SHP77 (cell line): ENCODE measurements at places on chromosomes 7 and 10.

- DNase-seq = no peak
Observed at GRCh38 chr7:6276911-6277408, 4.5 kb upstream of the CYTH3 start.

GRCh38 chr7:69819333-69819705, 221.0 kb downstream of the AUTS2 start:
- no peak for DNase-seq

DNA sequence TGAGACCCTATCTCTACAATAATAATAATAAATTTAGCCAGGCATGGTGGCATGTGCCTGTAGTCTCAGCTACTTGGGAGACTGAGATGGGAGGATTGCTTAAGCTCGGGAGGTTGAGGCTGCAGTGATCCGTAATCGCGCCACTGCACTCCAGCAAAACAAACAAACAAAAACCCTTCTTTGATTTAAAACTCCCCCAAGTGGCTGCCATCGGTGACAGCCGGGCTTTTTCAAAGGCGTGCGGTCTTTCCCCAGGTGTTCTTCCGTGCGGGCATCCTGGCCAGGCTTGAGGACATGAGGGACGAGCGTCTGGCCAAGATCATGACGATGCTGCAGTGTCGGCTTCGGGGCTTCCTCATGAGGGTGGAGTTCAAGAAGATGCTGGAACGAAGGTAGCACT, 1.9 kb upstream of the MYH16 start:
- DNase-seq = no peak

DNA sequence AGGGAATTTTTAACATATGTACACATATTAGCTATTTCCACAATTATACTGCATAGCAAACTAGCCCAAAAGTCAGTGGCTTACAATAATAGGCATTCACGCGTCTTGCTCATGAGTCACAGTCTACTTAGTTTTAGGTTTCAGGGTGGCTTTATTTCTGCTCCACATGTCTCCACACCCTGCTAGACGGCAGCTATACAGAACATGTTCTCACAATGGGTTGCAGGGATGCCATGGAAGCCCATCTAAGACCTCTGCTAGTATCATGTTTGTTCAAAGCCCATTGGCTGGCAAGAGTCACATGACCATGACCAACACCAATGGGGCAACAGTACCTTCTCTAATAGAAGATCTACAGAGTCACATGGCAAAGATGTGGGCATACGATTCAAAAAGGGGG, 96.3 kb upstream of the NEBL start:
- no peak for DNase-seq

DNA sequence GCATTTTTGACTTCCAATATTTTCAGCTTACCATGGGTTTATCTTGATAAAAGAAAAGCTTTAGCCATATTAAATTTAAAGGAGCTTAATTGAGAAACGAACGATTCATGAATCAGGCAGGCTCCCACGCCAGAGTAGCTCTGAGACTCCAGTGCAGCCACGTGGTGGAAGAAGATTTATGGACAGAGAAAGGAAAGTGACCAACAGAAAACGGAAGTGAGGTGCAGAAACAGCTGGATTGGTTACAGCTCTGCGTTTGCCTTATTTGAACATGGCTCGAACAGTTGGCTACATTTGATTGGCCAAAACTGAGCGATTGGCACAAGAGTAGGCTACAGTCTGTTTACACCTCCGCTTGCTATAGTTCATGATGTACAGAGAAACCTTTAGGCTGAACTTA, 395.4 kb downstream of the GATA3 start:
- DNase-seq = no peak

- DNase-seq = no peak
Observed at GRCh38 chr7:1806354-1806753, 136.3 kb downstream of the ELFN1 start.

DNA sequence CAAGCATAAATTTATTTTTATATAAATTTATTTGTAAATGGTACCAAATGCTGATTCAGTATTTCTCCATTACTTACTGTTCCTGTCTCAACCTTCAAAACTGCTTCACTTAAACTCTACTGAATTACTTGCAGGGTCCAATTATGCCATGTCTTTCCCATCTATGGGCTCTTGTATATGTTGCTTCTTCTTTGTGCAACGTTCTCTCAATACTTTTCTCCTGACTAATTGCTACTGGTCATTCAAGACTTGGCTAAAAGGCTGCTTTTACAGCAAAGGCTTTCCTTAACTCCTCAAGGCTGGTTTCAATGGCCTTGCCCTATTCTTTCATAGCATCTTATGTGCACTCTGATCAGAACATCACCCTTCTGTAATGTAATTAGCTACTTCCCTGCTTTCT, 67.9 kb downstream of the RNLS start:
- DNase-seq = no peak

GRCh38 chr7:144725070-144725469, 110.8 kb downstream of the TPK1 start:
- no peak for DNase-seq

GRCh38 chr7:87032604-87033339, 26.7 kb downstream of the ELAPOR2 start:
- no peak for DNase-seq

- DNase-seq = no peak
Observed at GRCh38 chr7:29284696-29285443, 90.3 kb downstream of the CHN2 start.

- DNase-seq = no peak
Observed at GRCh38 chr10:52280051-52280450, 34.0 kb upstream of the DKK1 start.

DNA sequence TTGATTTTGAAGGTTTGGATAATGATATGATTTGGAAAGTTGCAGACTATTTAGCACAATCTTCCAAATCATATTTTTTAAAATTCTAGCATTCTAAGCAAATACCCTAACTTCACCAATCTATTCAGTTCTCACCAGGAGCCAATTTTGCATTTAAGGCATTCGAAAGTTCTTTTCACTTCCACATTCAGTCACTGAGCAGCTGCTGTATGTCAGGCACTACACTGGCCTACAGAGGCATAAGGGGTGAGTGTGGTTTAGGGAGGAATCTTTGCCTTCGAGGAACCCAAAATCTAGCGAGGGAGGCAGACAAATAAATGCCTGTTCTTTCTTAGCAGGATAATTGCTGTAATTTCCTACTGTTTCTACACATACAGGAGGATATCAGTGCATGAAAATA, 10.7 kb upstream of the UCN3 start:
- DNase-seq = no peak

- DNase-seq = peak; percentile 91
Observed at GRCh38 chr10:102628451-102628911, 15.8 kb upstream of the TRIM8 start.

DNA sequence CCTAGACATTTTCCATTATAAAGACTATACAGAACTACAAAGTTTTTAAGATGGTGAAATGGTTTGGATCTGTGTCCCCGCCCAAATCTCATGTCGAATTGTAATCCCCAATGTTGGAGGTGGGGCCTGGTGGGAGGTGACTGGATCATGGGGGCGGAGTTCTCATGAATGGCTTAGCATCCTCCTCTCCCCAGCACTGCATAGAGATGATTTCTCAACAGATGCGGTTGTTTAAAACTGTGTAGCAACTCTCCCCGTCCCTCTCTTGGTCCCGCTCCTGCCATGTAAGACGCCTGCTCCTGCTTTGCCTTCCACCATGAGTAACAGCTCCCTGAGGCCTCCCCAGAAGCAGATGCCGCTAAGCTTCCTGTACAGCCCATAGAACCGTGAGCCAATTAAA, 1.6 kb downstream of the FAM133B start:
- DNase-seq = no peak

DNA sequence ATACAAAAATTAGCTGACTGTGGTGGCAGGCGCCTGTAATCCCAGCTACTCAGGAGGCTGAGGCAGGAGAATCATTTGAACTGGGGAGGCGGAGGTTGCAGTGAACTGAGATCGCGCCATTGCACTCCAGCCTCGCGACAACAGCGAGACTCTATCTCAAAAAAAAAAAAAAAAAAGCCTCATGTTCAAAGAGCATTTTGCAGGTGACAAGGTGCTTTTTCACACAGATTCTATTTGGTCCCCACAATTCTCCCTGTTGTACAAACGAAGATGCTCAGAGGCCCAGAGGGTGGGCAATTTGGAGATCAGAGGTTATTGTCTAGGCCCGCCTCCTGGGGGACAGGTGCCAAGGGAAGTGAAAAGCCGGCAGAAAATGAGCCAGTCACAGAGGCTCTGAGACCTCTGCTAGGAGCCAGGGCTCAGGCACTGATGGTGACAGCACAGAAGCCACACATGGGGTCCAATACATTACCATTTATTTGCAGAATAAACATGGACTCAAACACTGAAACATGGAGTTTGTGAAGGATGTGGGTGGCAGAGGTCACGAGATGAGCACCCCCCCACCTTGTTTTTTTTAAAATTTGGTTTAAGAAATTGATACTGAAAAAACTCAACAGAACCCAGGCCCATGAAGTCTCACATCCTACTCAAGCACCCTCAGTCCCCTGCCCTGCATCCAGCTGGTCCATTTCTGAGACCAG, 882 bp upstream of the GAL3ST4 start:
- DNase-seq = no peak

- no peak for DNase-seq
Observed at GRCh38 chr7:66946545-66946944, 25.5 kb downstream of the TMEM248 start.

DNA sequence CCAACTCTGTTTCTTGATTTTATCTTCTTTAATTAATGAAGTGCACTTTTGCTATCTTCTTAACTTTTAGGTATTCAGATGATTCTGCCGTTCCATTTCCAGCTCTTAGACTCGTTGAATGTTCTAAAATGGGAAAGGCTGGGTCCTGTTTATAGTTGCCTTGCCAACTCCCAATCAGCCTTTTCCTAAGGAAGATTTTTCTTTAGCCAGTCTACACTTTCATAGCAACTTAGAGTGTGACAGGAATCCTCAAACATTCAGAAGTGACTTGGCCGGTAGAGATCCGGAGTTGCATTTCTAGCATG, 23.0 kb upstream of the TRIL start:
- no peak for DNase-seq

DNA sequence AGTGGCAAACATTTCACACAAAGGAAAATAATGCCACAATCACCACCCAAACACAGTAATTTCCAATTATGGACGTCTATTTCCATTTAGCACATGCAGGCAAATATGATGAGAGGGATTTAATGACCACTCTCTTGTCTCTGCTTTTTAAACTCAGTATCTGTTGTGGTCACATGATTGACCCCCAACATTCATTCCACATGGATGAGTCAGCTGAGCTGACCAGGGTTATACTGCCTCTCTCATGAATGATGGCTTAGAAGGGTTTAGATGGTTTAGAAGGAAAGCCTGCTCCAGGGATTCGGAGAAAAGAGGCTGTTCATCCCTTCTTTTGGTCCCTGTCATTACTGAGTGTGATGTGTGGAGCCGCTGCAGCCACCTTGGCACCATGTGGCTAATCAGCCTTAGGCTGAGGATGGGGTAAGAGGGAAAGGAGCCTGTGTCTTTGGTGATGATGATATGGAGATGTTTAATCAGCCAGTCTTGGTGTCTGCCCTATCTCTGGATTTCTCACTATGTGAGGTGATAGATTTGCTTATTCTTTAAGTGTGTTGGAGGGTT, 38.2 kb upstream of the JAKMIP3 start:
- no peak for DNase-seq

- no peak for DNase-seq
Observed at GRCh38 chr10:71371750-71372166, 25.0 kb upstream of the CDH23 start.

- DNase-seq = no peak
Observed at GRCh38 chr7:38751416-38751815, 120.2 kb upstream of the AMPH start.

DNA sequence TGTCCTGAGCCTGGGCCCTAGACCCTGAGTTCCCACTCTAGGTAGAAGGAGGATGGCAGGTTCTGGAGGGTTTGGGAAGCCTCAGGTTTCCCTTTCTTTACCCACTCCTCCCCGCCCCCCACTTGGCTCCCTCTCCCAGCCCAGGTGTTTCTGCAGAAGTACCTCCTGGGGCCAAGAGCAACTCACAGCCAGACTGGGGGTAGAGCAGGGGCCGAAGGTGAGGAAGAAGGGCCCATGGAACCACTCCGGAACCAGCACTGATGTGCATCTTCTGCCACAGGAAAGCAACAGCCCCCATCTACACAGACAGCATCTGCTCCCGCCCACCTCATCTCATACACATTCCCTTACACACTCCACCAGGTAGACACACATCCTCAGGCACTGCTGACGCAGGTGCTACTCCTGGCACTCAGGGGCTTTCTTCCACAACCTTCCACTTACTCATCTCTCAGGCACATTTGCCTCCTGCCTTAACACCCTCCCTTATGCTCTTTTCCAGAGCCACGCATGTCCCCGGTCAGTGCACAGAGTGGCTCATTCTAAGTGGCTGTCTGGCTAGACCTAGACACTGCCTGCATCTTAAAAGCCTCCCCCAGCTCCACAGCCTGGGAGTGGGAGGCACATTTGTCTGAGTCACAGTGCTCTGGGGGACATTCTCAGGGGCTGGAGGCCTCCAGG, 1.8 kb downstream of the EPHB6 start:
- DNase-seq = no peak

DNA sequence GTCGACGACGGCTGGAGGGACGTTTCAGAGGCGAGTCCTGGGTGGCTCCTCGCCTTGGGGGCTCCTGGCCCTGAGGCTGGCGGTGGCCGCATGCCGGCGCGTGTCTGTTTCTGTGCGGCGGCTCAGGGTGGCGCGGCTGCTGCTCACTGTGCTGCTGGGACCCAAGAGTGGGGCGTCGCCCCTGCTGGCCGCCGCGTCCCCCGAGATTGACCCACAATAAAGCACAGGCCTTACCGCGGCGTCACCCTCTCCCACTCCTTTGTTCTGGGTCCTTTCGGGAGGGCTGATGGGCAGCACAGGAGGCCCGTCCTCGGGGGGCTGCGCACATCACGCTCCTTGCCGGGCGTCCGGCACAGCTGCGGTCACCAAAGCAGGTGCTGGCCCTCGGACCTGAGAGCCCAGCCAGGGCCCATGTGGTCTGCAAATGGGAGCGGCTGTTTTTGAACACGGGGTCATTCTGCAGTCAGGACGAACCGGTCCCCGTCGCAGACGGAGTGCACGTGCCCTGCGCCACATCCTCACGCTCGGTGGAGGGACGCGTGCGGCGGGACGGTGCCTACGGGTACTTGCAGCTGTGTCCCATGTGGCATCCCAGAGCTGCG, 19.2 kb downstream of the GET4 start:
- no peak for DNase-seq

DNA sequence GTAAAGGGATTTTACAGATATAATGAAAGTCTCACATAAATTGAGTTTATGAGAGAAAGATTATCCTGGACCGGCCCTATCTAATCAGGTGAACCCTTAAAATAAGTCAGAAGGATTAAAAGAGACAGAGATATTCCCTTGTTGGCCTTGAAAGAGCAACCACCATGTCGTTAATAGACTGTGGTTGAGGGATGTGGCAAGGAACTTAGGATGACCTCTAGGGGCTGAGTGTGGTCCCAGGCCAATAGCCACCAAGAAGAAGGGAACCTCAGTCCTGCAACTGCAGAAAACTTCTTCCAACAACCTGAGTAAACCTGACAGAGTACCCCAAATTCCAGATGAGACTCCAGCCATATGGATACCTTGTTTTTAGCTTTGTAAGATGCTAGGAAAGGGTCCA, 121.5 kb downstream of the POLR1F start:
- DNase-seq = peak; percentile 6

GRCh38 chr7:151851145-151851751, 25.7 kb downstream of the PRKAG2 start:
- DNase-seq = no peak
